ENCODE measurements at places on chromosomes 4 and X.

GRCh38 chr4:18756671-18757070 is 735.1 kb upstream of the LCORL start:
- no peak for DNase-seq

GRCh38 chrX:80026116-80026515 is 11.6 kb downstream of the TBX22 start:
- no peak for DNase-seq

DNA sequence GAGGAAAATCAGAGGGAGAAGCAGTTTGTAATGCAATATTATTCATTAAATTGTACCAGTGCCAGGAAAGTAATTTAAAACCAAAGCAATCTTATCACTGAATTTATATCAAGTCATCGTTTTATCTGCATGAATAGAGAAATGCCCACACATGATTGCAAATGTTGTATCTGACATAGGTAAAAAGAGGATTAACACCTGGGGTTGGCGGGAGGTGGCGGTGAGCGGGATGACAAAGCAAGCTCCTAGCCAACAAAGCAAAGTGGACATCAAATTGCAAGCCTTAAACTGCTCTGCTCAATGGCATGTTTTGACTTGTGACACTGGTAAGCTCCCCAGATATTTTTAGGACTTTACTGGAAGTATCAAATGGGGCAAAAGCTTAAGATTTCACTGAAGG is 16.4 kb downstream of the HPGD start:
- DNase-seq: no peak

- no peak for DNase-seq
Measured at GRCh38 chr4:11494232-11494631, 65.5 kb upstream of the HS3ST1 start.

- no peak for DNase-seq
Measured at GRCh38 chr4:20422398-20422797, 170.7 kb downstream of the SLIT2 start.

DNA sequence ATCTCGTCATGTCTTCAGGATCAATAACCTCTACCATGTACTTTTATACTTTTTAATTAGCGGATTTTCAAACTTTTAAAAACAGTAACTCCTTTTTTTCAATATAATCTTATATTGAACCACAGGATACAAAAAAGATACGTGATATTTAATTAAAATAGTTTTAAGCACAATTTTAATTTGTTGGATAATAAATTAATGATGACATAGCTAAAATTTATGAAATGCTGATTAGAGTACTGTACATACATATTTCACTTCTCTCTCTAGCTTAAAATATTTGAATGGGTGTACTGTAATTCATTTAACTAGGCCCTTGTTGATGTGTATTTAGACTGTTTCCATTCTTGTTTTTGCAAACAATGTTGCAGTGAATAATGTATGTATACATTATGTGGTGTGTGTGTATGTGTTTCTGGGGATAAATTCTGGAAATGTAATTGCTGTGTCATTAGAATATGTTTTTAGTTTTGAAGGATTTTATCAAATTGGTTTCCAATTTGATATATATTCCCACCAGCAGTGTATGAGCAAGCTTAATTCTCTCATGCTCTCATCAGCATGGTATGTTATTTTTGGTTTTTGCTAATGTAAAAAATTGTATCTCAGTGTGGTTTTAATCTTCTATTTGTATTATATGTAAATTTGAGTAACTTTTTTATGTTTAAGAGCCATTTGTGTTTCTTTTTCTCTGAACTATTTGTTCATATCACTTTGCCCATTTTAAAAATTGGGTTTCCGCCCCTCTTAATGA is 66.4 kb downstream of the CDKL5 start:
- DNase-seq: no peak

GRCh38 chr4:106615410-106615945 is 246.9 kb upstream of the GIMD1 start:
- no peak for DNase-seq

- DNase-seq: no peak
Measured at GRCh38 chr4:144709793-144710525, 64.0 kb downstream of the HHIP start.

DNA sequence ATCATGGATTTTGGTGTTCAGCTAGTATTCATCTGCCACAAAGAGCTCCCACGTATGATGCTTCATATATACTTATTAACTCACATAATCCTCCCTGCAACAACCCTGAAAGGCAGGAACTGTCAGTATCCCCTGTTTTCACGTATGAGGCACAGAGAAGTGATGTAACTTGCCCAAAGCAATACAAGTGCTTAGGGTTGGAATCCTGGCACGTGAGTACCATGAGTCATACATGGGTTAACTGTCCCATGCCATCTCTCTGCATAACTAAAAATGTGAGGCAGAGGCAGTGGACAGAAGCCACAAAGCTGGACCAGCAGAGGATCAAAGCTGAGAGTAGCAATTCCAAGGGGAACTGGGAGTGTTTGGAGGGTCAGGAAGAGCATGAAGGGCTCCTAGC is 35.7 kb upstream of the EGFL6 start:
- DNase-seq: no peak

GRCh38 chr4:41358647-41359421 is 102.1 kb downstream of the UCHL1 start:
- DNase-seq: no peak

DNA sequence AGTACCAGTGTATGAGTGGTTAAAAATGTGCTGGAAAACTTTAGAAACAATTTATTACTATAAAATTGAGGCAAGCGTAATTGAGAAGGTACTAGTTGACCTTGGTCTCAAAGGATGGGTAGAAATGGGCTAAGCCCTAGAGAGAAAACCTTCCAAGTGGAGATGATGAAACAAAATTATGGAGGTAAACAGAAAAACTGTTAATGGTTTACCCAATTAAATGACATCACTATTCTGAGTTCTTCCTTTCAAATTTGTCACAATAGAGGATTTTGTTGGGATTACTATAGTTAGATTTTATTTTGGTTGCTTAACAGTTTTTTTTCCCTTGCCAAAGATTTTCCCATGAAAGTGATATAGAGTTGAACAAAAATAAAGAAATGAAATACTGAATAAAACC is 1302.5 kb upstream of the TENM3 start:
- no peak for DNase-seq

DNA sequence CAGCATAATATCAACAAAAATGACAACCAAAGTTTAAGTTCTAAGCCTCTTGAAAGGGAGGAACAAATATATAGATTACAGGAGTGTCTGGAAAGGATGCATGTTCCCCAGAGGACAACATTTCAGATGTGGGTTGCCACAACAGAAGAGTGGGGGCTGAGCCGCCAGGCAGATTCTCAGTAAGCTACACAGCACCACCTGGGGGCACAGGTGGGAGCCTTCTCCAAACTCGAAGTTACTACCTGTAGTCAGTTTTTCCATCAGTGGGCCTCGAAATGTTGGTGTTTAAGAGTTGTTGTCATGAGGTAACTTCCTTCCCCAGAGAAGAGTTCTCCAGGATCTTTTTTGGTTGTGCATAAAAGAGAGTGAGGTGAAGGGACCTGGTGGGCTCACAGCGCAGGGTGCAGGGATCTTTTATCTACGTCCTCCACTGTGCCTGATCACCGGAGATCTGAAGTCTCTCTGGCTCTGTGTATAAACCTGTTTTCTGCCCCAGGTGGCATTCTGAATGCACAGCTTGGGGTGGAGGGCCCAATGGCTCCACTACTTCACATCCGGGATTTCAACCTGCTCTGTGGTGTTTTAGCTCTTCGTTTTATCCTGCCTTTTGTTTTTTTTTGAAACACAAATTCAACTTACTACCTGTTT is 58.4 kb upstream of the STS start:
- no peak for DNase-seq

All from stimulated activated CD4-positive, alpha-beta T cell treated with anti-CD3 and anti-CD28 coated beads, Interleukin-15, amount 100 ng/mL, for 1 hour (primary cell).